ENCODE measurements at places on chromosomes 7 and 10. TPM values are rescaled to one million over a fixed set of nuclear protein-coding genes. Genes with fewer than 3 reads are reported as not detected.

DNA sequence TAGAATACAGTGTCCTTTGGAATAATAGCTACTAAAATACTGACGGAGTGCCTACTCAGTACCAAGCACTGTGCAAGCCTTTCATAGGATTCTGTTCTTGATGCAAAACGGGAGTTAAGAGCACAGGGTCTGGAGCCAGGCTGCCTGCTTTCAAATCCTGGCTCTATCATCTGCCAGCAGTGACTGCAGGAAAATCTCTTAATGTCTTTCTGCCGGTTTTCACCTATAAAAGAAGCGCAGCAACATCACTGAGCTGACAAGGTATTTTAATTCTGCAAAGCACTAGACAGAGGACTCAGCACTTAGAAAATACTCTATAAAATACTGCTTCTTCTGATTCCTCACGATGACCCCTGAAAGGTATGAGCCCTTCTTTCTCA is 659 bp downstream of the FIGNL1 start:
- DNase-seq = no peak
- peak overlapping the region; percentile 74 for H3K27ac ChIP-seq
- no peaks in the 10 kb centered on the region for H3K4me1 ChIP-seq
- H3K36me3 ChIP-seq = no peaks in the 10 kb centered on the region
- peak overlapping the region; percentile 76 for H3K4me3 ChIP-seq
- H3K27me3 ChIP-seq = no peaks in the 10 kb centered on the region

GRCh38 chr7:108045154-108045553 is 42.2 kb upstream of the LAMB1 start:
- H3K36me3 ChIP-seq = no peaks in the 10 kb centered on the region
- no peaks in the 10 kb centered on the region for H3K27me3 ChIP-seq
- H3K4me3 ChIP-seq = no peak overlapping the region

- no peak for DNase-seq
- H3K27ac ChIP-seq = peak overlapping the region; percentile 61
- H3K36me3 ChIP-seq = no peaks in the 10 kb centered on the region
Observed at GRCh38 chr10:77636282-77636966, 1.2 kb downstream of the KCNMA1 start.

DNA sequence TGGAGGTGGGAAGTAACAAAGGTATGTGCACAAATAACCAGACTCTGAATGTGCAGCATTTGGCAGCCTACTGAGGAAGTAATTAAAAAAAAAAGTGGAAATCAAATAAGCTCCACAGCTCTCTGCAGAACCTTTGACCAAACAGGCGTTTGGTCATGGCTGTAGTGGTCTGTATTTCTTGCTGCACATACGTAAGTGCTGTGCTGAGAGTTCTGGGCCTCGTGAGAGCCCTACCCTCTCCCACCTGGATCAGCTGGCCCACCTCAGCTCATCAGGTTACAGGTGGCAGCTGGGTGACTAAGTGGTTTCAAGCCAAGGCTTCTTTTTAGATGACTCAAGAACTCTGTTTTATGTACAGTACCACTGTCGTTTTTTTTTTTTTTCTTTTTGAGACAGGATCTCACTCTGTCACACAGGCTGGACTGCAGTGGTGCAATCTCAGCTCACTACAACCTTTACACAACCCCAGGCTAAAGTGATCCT is 178.2 kb upstream of the KLF6 start:
- no peaks in the 10 kb centered on the region for H3K36me3 ChIP-seq
- no peak overlapping the region for H3K27ac ChIP-seq
- no peaks in the 10 kb centered on the region for H3K27me3 ChIP-seq

The ABCB8 gene
- 26.4 TPM for total RNA-seq

The OPN4 gene
- not detected for total RNA-seq

GRCh38 chr10:101282947-101283346 is 53.7 kb upstream of the LBX1 start:
- no peak for DNase-seq
- H3K4me3 ChIP-seq = no peak overlapping the region
- H3K27ac ChIP-seq = no peak overlapping the region
- H3K4me1 ChIP-seq = peaks cover 5% of the 10 kb centered on the region
- H3K36me3 ChIP-seq = no peaks in the 10 kb centered on the region
- H3K27me3 ChIP-seq = peaks cover 4% of the 10 kb centered on the region

DNA sequence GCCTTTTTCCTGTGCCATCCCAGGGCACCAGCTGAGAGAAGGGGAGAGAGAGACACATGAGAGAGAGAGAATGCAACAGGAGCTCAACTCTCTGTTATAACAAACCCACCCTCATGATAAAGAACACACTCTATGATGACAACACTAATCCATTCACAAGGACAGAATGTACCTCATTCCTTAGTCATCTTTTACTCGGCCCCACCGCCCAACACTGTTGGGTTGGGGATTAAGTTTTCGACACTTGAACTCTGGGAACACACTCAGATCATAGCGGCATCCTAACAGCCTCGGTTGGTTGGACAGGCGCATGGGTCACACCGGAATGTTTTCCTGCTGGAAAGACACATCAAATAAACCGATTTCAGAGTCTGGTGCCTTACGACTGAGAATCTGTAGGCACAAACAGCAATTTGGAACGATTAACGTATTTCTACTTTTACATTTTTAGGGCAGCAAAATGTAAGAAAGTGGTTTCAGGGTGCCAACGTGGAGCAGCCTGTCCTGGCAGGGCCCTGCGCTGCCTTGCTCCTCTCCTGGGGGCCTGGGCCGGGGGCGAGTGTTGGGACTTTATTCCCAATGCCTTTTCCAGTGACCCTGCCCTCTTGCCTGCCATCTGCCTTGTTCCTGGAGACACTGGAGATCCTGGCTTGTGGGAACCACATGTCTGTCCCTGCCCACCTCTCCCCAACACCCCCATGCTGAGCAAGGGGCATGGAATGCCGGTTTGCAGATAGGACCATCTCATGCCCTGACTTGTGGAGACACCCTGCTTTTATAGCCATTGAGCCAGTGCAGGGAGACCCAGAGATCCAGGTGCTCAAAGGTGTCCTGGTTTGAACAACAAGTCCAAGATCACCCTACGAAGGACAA is 287.0 kb downstream of the TCERG1L start:
- H3K4me1 ChIP-seq = no peaks in the 10 kb centered on the region
- H3K27ac ChIP-seq = no peak overlapping the region
- no peak overlapping the region for H3K4me3 ChIP-seq
- no peaks in the 10 kb centered on the region for H3K27me3 ChIP-seq
- no peak for DNase-seq
- H3K36me3 ChIP-seq = no peaks in the 10 kb centered on the region

The PRRT4 gene
- 0.05 TPM for total RNA-seq

Data from prostate gland (tissue), 2 donors.